GM03348 (cell line): ENCODE measurements at places on chromosomes 3 and 15.
A peak's percentile ranks its signal among the peaks of the same experiment; 100 is the strongest.

DNA sequence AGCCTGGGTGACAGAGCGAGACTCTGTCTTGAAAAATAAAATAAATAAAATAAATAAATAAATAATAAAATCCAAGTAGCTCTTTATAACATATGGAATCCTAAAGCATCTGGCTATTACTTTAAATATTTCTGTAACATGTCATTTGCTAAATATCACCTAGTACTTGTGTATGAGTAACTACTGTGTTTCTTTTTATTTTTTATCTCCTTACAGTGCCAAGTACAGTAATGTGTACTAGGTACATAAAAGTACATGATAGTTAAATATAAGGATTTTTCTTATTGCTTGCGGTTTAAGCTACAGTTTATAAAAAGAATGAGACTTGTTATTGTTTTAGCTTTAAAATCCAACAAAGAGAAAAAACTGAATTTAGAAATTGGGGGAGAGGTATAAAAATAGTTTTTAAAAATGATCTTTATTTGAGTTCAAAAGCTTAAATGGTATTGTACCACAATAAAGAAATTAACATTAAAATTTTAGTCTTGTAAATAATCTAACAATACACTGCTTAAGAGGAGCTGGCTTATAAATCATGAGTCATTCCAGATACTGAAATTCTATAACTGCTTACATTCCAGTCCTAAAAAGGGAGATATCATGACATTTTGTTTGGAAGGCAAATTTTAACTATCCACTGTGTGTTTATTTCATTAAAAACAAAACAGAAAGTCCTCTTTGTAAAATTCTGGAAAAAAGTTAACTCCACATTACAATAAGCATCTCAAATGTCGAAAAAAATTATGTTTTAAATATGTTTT is 73.1 kb downstream of the FGF7 start:
- DNase-seq: peak; percentile 37

DNA sequence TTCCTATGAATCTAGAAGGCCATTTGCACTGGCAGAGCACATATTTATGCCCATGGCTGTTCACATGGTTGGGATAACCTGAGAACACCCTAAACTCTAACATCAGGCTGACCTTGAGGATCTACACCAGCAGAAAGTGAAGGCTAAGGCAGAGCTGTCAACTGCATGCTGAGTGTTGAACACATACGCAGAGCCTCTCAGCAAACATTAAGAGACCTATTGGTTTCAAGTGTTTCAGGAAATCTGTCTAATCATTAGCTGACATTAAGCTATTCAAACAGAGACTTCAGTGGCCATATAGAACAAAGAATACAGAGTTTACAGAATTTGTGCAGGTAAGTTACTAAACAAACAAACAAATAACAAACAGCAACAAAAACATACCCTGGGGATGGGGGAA is 16.1 kb upstream of the SEC61A1 start:
- DNase-seq: no peak

GRCh38 chr3:133928136-133928893 is 32.6 kb upstream of the RAB6B start:
- DNase-seq: no peak

- DNase-seq: no peak
Observed at GRCh38 chr3:50167069-50167840, 12.1 kb downstream of the SEMA3F start.

DNA sequence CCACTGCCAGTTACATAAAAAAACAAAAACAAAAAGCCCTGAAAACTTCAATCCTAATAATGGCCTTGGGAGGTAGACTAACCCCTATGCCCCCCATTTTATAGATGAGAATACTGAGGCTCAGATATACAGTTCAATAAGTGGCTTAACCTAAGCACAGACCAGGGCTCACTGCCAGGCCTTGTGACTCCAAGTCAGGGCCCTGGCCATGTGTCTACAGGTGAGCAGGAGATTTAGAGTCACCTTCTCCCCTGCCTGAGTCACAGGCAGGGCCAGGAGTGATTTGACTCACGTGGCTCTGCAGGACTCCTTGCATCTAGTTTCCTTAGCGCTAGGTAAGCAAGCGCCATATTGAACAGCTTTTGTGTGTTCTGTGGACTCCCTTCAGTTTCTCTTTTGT is 98.6 kb upstream of the ETV5 start:
- DNase-seq: no peak

DNA sequence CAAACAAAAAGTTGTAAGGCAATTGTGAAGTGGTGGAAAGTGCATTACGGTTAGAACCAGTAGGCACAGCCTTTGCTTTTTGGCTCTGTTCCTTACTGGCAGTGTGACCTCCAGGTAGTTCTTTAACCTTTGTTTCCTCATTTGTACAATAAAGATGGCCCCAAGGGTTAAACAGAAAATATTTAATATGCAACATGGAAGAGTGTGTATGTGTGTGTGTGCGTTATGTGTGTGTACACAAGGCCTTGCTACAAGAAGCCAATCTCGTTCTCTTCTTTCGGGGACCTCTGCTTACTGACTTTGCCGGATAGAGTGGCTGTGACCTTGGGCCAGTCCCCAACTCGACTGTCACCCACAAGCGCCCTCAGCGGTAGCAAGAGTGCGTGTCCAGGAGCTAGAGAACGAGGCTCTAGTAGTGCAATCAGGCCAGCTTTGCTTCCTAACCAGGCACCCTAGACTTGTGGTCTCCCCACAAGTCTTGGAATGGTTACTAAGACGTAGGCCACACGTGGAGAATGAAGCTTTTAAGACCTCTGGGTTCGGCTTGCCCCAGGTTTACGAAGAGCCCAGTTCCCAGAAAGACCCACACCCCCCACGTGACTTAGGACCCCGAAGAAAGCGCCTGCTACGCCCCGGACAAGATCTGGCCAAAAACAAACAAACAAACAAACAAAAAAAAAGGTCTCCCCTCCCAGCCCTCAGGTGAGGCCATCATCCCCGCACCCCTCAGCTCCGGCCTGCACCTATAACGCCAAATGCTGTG is 593 bp downstream of the CIAO2A start:
- DNase-seq: peak; percentile 54

- no peak for DNase-seq
Observed at GRCh38 chr3:177778633-177779032, 581.4 kb upstream of the TBL1XR1 start.

- DNase-seq: no peak
Observed at GRCh38 chr3:38171622-38172021, 6.3 kb downstream of the OXSR1 start.

DNA sequence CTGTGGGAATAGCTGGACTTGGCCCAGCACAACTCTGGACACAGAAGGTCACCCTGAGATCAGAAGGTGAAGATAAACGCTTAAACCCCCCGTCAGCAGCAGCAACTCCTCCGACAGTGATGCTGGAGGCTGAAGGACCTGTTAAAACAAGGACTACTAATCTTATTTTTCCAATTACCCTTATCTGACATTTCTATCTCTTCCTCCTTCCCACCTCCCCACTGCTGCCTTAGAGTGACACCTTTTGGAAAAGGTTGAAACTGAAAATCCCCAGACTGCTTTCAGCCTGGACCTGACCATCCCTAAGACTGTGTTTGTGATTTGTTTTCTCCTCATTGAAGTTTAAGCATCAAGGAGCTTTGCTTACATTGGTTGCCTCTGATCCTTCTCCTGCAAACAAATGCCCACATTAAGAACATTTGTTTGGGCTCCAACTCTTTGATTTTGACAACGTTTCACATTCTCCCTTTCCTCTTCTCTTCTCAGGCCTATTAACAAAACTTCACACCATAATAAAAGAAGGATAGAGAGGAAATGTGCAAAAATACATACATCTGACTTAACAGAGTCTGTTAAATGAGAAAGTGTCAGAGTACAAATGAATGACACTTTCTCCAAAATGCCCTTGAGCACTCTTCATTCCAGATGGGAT is 410.6 kb upstream of the WNT5A start:
- peak; percentile 6 for DNase-seq

DNA sequence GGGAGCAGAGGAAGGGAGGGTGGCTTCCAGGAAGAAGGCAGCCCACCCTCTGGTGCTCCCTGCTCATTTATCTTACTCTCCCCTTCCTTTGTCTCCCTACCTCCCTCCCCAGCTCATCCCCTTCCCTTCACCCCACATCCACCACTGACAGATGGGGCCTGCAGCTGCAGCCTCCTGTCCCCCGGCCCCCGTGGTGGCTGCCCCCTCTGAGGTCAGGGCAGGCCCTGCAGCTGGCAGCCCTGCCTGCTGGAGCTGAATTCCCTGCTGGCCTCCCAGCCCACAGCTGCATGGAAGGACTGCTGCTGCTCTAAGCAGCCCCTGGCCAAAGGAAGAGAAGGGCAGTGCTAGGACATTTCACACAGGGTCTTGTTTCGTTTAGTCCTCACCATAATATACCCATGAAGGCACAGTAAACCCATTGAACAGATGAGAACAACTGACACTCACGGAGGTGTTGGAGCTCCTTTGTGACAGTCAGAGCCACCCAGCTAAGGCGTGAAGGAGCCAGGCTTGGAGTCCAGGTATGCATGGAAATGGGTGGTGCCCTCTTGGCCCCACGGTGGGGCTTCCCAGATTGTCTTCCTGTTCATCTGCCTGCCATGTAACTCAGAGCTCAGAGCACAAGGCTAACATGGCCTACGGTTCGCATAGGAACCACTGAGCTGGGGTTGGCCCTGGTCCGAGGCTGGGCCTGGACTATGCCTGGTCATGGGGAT is 121.7 kb upstream of the PRR20G start:
- DNase-seq: no peak

DNA sequence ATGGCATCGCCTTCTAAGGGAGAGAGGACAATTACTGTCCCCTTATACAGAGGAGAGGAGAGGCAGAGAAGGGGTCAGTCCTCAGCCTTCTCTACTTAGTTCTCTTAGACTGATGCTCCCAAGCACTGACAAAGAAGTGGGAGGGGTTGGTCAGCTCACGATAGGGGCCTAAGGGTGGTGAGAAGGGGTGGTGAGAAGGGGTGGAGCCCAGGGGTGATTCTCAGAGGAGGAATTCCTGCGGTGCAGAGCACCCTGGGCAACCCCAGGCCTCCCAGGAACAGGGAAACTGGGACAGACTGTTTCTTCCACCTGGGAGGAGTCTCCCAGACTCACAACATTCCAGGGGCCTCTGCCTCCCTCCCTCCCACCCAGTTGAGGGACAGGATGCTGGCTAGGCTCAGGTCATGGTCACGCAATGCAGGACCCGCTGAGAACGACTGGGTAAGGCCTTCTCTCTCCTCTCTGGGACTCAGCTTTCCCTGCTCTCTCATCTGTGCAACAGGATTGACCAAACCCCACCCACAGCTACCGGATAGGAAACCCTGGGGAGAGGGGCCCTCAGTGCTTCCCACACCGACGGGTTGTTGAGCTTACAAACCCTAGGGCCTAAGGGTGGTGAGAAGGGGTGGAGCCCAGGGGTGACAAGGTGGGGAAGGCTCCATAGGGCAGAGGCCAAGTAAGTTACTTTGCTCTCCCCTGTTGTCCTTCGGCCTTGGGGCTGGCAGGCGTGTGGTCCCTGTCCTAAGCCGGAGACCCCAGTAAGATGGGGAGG is 1.5 kb downstream of the TPRA1 start:
- peak; percentile 81 for DNase-seq

DNA sequence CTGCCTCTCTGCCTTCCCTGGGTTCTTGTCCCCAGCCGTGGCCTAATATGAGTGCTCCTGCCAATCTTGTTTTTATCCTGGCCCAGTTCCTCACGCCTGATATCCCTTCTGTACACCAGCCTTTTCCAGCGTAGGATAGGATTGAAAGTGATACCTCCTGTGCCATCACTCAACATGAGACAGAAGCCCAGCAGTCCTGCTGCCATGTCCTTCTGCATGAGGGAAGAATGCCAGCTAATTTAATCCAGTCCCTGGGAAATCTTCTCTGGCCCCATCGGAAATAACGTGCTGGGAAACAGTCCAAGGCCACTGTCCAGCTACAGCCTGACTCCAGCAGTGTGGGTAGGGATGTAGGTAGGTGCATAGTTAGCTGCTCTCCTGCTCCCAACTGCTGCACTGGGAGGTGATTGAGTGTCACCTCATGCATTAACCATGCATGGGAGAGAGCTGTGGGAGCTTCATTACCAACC is 92.0 kb upstream of the TPM1 start:
- DNase-seq: no peak

DNA sequence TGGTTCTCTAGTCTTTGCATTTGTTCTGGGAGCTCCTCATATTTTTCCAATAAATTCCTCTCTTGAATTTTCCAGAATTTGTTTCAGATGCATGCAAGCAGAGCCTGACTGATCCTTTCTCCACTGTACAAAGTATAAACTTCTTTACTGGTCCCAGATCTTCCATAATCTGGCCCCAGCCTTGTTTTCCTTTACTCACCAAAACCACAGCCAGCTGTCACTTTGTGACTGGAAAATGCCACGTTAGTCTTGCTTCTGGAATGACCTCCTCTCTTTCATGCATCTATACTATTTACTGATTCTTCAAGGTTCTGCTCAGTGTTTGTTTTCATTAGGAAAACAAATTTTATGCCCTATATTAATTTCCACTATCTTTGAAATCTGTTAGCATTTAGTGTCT is 60.4 kb upstream of the SPPL2A start:
- DNase-seq: no peak

DNA sequence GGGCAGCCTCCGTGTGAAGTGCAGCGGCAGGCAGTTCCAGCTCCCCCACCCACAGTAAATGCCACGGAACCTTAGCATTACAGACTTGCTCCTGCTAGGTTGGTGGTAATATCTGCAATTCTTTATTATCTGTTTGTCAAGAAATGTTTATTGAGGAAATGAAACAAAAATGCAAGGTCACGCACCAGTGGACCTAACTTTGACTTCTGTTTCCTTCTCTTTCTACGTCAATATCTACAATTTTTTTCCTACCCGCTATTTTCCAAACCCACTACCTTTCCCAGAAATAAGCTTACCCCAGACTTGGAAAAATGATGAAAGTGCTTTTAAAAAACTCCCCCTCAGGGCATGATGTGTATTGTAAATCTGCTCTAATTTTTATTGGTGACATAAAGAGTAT is 18.9 kb downstream of the ILDR1 start:
- no peak for DNase-seq

DNA sequence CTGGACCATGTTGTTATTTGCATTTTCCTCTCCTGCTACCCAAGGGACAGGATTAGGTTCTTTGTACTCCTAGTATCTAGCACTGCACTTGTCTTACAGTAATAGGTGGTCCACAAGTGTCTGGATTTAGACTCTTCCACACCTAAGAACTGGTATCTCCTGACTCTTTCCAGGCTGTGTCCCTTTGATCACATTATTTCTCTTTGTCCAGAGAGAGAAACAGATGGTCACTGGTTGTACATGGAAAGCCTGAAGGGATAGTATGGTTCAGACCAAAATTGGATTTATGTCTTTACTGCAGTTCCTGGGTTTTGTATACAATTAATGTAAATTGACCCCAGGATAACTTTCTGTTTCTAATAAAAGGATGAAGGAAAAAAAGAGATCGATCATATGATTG is 64.0 kb downstream of the PDE8A start:
- DNase-seq: no peak
